A549 treated with RU486 at 1 μM for 4 hours (cell line): ENCODE measurements at places on chromosomes 13 and 19. TPM values are rescaled to one million over a fixed set of nuclear protein-coding genes. Genes with fewer than 3 reads are reported as not detected.

PTGER1 gene
- total RNA-seq: not detected in 5 replicates

ZNF98 gene
- total RNA-seq: not detected in 5 replicates

ZNF229 gene
- 2.4 to 3.7 TPM (median 3.0 TPM) in 5 replicates for total RNA-seq

PCSK4 gene
- total RNA-seq: 0.48 to 1.0 TPM (median 0.92 TPM) in 5 replicates

FUT6 gene
- not detected in 5 replicates for total RNA-seq

GTF2F1 gene
- 57.5 to 64.9 TPM (median 60.3 TPM) in 5 replicates for total RNA-seq

MEIS3 gene
- 27.7 to 39.5 TPM (median 34.3 TPM) in 5 replicates for total RNA-seq

EIF3K gene
- 692 to 886 TPM (median 749 TPM) in 5 replicates for total RNA-seq

LILRB5 gene
- total RNA-seq: 0.02 TPM in 1 of 5 replicates, not detected in the others

PEAK3 gene
- not detected in 5 replicates for total RNA-seq

WDR87 gene
- not detected in 5 replicates for total RNA-seq

PLPP2 gene
- 76.7 to 118 TPM (median 109 TPM) in 5 replicates for total RNA-seq

ZNF560 gene
- total RNA-seq: not detected in 5 replicates

CATSPERD gene
- total RNA-seq: not detected in 5 replicates

ARHGAP45 gene
- total RNA-seq: 0.93 to 2.5 TPM (median 2.2 TPM) in 5 replicates

RPL21 gene
- 1,237 to 1,842 TPM (median 1,383 TPM) in 5 replicates for total RNA-seq

CCDC70 gene
- 0.14 TPM in 1 of 5 replicates, not detected in the others for total RNA-seq

SIRT6 gene
- total RNA-seq: 18.1 to 34.0 TPM (median 31.4 TPM) in 5 replicates

LMTK3 gene
- total RNA-seq: 2.1 to 4.7 TPM (median 4.2 TPM) in 5 replicates

TMEM59L gene
- total RNA-seq: 3.8 to 6.7 TPM (median 5.8 TPM) in 5 replicates

TRPC4 gene
- total RNA-seq: 0.03 to 0.25 TPM (median 0.12 TPM) in 4 of 5 replicates, not detected in the other

NLRP11 gene
- 0.06 TPM in 1 of 5 replicates, not detected in the others for total RNA-seq

CYP2F1 gene
- not detected in 5 replicates for total RNA-seq

CYP2S1 gene
- 20.6 to 26.6 TPM (median 26.0 TPM) in 5 replicates for total RNA-seq

ZNF749 gene
- total RNA-seq: 13.7 to 16.8 TPM (median 15.4 TPM) in 5 replicates

PEX11G gene
- 0.93 to 2.1 TPM (median 1.8 TPM) in 5 replicates for total RNA-seq

DOHH gene
- 12.4 to 20.5 TPM (median 18.9 TPM) in 5 replicates for total RNA-seq

CAPN12 gene
- total RNA-seq: 3.6 to 6.5 TPM (median 5.9 TPM) in 5 replicates

NBEA gene
- 1.2 to 2.5 TPM (median 2.0 TPM) in 5 replicates for total RNA-seq

PRSS57 gene
- 0.16 to 0.19 TPM in 2 of 5 replicates, not detected in the others for total RNA-seq

RPS16 gene
- 6,019 to 7,343 TPM (median 7,191 TPM) in 5 replicates for total RNA-seq

ZNF799 gene
- total RNA-seq: 1.2 to 2.2 TPM (median 1.5 TPM) in 5 replicates

CEACAM7 gene
- 0.24 TPM in 1 of 5 replicates, not detected in the others for total RNA-seq

LENG9 gene
- total RNA-seq: 4.4 to 8.1 TPM (median 7.3 TPM) in 5 replicates

NLRP9 gene
- total RNA-seq: not detected in 5 replicates

ZNF559 gene
- total RNA-seq: 3.5 to 6.0 TPM (median 4.9 TPM) in 5 replicates

VSTM1 gene
- total RNA-seq: 0.24 to 1.1 TPM (median 0.49 TPM) in 5 replicates

CCNA1 gene
- total RNA-seq: 0.21 to 0.42 TPM (median 0.32 TPM) in 5 replicates
